Stimulated activated naive CD4-positive, alpha-beta T cell (primary cell): ENCODE measurements at places on chromosomes 5 and 9.

GRCh38 chr9:112020680-112021596 is 124.3 kb downstream of the UGCG start:
- no peak for DNase-seq

DNA sequence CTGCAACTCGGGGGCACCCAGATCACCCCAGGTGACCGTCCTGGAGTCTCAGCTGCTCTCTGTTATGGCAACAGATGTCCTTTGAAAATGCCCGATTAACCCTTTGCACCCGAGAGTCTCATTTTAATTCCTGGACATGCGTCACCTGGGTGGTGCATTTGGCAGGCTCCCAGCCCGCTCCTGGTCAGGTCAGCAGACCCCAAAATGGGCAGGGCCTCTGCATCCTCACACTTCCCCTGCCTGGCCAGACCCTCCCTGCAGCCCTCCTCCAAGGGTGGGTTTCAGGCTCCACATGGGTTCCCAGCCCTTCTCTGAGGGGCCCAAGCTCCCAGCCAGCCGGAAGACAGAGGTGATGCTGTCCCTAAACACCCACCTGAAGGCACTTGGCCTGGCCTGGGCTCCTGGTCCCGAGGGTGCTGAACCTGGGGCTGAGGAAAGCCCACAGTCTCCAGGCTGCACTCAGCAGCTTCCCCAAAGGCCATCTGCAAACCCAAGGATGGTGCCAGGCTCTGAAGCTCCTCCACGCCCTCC is 69.4 kb downstream of the PSMB7 start:
- DNase-seq = no peak

DNA sequence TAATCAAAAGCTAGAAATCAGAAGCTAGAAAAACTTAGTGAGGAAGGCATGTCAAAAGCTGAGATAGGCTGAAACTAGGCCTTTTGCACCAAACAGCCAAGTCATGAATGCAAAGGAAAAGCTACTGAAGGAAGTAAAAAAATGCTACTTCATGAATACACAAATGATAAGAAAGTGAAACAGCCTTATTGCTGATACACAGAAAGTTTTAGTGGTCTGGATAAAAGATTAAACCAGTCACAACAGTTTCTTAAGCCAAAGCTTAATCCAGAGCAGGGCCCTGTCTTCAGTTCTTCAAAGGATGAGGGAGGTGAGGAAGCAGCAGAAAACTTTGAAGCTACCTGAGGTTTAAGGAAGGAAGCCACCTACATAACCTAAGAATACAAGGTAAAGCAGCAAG is 102.5 kb upstream of the SH3GL2 start:
- DNase-seq = no peak

- DNase-seq = no peak
Observed at GRCh38 chr5:102819634-102820033, 64.5 kb downstream of the PAM start.

DNA sequence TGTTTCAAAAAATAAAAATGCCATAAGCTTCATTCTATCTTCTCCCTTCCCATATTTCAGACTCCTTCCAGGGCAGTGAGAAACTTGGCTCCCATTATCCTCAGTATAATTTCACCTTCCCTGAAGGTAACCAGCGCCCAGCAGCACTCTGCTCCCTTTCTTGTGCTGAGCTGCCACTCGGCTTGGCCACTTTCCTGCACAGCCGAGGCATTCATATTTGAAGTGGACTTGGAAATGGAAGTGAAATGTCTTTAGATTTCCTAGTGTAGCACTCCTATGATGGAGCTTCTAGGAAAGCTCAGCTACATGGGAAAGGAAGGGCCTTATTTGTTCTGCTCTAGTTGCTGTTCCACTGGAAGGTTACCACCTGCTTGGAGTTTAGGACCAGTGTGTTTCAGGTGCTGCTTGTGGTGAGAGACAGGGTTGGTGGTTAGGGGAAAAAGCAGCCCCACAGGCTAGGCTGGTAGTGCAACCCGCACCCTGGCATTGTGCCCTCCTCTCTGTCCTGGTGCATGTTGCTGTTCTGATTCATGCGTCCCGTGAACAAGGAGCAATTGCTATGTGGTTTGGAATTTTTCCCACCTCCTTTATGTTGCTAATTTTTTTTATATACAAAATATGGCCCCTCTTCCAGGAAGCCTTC is 53.8 kb downstream of the RAD23B start:
- no peak for DNase-seq

DNA sequence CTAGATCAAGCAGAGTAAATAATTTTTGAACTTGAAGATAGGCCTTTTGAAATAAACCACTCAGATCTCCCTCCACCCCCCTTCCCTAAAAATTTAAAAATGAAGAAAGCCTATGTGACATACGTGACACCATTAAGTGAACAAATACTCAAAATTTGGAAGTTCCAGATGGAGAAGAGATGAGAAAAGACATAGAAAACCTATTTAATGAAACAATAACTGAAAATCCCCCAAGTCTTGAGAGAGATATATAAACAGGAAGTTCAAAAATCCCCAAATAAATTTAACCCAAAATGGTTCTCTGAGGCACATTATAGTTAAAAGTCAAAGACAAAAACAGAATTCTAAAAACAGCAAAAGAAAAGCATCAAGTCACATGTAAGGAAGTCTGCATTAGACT is 428.6 kb downstream of the PSAT1 start:
- no peak for DNase-seq
